ENCODE measurements at places on chromosomes 2 and 18.

- no peak for DNase-seq
Observed at GRCh38 chr2:115976916-115977315, 1534.5 kb downstream of the DPP10 start.

GRCh38 chr2:25548601-25549000 is 124.8 kb downstream of the DTNB start:
- peak; percentile 11 for DNase-seq

DNA sequence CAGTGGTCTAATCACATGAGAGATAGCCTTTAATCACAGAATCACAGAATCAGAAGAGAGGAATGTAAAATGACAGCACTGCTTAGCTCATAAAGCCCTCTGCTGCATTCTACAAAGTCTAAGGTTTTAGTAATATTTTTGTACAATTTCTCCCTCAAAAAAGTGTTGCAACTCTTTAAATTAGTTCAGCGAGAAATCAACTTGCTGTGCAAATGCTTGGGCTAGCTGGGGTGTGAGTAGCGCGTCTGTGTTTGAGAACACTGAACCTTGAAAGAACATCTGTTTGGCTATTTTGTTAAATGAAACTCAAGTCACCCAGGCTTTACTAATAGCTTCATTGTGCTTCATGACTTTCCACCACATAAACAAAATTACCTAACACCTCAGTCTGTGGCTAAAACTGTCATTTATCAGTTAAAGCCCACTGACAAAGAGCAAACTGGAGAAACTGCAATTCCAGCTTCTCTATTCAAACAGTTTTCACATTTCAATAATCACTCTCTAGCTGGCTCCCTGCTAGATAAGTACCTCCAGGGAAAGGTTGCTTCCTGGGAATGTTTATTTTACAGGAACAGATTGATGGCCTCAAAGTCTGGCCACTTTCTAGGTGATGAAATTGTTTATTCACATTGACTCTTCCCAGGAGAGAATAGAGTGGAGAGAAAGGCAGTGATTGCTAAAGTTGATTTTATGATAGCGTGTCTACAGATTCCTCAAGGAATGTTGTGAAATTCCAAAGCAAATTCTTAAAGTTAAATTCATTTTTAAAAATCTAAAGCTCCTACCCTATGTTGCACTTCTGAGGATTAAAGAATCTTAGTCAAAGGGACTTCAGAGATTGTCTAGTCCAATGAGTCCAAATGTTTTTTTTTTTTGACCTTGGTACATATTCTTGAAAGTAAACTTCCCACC is 36.0 kb upstream of the STAT1 start:
- no peak for DNase-seq

- no peak for DNase-seq
Observed at GRCh38 chr2:95374029-95374428, 28.5 kb upstream of the FAHD2A start.

DNA sequence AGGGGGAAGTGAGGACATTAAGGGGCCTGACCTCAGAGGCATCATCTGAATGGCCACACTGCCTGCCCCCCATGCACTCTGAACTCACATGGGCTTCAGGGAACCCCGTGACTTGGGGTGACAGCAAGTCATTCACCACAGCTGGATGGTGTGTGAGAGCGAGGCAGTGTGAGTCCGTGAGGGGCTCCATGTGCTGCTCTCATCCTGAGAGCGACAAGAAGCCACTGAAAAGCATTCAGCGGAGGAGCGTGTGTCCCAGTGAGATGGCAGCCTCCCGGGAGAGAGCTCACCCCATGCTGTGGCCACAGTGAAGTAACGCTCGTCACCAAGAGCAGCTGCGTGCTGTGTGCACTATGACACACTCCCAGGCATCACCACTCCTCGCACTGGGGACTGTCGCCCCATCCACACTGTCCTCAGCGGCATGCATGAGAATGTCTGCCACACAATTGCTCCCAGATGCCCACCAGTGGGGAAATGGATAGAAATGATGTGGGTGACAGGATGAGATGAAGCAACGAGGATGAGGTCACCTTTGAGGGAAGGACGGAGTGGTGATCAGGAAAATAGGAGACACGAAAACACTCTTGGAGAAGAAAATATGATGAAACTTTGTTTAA is 213.0 kb upstream of the RAB6C start:
- DNase-seq = no peak

GRCh38 chr2:239464166-239465016 is 63.6 kb upstream of the HDAC4 start:
- no peak for DNase-seq
